ENCODE measurements at places on chromosomes 5 and 9. TPM values are rescaled to one million over a fixed set of nuclear protein-coding genes. Genes with fewer than 3 reads are reported as not detected.

GRCh38 chr9:133571391-133571890 lies 36.9 kb downstream of the ADAMTSL2 start:
- DNase-seq, result no peak
- no peaks in the 10 kb centered on the region for H3K4me1 ChIP-seq
- H3K4me3 ChIP-seq, result no peak overlapping the region
- H3K27ac ChIP-seq, result no peak overlapping the region
- no peaks in the 10 kb centered on the region for H3K36me3 ChIP-seq
- H3K27me3 ChIP-seq, result no peaks in the 10 kb centered on the region

The SLC2A8 gene
- total RNA-seq, result 141 TPM

DNA sequence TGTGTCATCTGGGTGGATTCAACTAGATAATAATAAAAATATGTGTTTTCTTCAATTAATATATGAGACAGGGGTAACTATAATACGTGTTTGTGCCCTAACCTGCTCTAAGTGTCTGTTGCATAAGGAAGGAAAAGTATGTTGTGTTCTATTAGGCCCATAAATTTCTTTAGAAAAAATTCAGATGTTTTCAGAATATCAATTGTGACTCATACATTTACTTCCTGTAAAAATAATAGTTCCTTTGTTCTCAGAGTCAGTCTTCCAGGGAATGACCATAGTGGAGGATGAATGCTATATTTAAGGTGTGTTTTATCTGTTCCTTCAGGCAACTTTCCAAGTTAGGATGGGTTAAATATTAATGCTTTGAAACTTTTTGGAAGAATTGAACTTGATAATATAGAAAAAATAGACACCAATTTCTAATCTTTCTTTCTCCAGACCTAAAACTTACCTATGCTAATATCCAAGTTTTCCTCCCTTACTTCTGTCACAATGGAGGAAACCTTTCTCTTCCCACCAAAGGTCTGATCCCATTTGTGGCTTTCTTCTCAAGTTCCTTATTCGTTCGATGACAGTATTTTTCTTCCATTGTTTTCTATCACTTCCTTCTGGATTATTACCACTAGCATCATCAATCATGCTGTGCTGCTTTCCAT lies 49.9 kb downstream of the ISL1 start:
- H3K36me3 ChIP-seq, result no peaks in the 10 kb centered on the region
- no peak overlapping the region for H3K27ac ChIP-seq
- DNase-seq, result no peak
- no peaks in the 10 kb centered on the region for H3K27me3 ChIP-seq
- peaks cover 7% of the 10 kb centered on the region for H3K4me1 ChIP-seq
- H3K4me3 ChIP-seq, result no peak overlapping the region

DNA sequence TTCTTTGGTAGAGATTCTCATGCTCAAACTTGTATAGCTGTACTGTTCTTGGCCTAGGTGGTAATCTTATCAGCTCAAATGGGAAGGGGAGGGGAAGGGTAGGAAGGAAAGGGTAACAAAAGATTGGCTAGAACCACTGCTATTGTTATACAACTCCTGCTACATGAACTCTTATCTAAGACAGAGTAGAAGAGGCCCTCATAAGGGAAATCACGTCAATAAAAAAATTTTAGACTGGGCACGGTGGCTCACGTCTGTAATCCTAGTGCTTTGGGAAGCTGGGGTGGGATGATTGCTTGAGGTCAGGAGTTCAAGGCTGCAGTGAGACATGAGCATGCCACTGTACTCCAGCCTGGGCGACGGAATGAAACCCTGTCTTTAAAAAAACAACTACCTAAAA lies 15.9 kb downstream of the STOM start:
- no peak overlapping the region for H3K27ac ChIP-seq
- no peaks in the 10 kb centered on the region for H3K4me1 ChIP-seq
- no peaks in the 10 kb centered on the region for H3K36me3 ChIP-seq
- no peaks in the 10 kb centered on the region for H3K27me3 ChIP-seq
- no peak overlapping the region for H3K4me3 ChIP-seq
- DNase-seq, result no peak

The MYOZ3 gene
- total RNA-seq, result not detected

- DNase-seq, result peak; percentile 98
- no peaks in the 10 kb centered on the region for H3K36me3 ChIP-seq
These were observed at the start of gene PURA for GRCh38 chr5:140113699-140114263. Gene PURA (plus strand): TSS chr5:140114109. CDS start chr5:140114182, 73 bp downstream.

The FYB1 gene
- 1.3 TPM for total RNA-seq

GRCh38 chr5:73137563-73138530 lies 17.5 kb downstream of the TMEM171 start:
- no peak for DNase-seq
- H3K4me3 ChIP-seq, result no peak overlapping the region
- H3K27ac ChIP-seq, result no peak overlapping the region
- no peaks in the 10 kb centered on the region for H3K27me3 ChIP-seq
- 0 out of 2 replicates have a peak, but pooled peaks cover 11% of the 10 kb centered on the region for H3K4me1 ChIP-seq

DNA sequence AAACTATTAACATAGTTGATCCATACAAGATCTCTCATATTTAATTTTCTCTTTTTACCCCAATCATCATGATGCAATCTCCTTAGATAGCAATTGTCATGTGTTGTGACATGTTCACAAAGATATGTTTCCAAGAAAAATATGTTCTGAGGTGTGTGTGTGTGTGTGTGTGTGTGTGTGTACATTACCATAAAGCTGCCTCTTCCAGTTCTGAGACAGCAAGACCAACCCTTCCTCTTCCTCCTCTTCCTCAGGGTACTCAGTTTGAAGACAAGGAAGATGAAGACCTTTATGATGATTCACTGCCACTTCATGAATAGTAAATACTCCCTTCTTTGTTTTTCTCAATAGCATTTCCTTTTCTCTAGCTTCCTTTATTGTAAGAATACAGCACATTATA lies 303.3 kb upstream of the PRDM9 start:
- no peak for DNase-seq
- H3K36me3 ChIP-seq, result no peaks in the 10 kb centered on the region
- no peak overlapping the region for H3K27ac ChIP-seq
- no peak overlapping the region for H3K4me3 ChIP-seq
- H3K4me1 ChIP-seq, result no peaks in the 10 kb centered on the region

DNA sequence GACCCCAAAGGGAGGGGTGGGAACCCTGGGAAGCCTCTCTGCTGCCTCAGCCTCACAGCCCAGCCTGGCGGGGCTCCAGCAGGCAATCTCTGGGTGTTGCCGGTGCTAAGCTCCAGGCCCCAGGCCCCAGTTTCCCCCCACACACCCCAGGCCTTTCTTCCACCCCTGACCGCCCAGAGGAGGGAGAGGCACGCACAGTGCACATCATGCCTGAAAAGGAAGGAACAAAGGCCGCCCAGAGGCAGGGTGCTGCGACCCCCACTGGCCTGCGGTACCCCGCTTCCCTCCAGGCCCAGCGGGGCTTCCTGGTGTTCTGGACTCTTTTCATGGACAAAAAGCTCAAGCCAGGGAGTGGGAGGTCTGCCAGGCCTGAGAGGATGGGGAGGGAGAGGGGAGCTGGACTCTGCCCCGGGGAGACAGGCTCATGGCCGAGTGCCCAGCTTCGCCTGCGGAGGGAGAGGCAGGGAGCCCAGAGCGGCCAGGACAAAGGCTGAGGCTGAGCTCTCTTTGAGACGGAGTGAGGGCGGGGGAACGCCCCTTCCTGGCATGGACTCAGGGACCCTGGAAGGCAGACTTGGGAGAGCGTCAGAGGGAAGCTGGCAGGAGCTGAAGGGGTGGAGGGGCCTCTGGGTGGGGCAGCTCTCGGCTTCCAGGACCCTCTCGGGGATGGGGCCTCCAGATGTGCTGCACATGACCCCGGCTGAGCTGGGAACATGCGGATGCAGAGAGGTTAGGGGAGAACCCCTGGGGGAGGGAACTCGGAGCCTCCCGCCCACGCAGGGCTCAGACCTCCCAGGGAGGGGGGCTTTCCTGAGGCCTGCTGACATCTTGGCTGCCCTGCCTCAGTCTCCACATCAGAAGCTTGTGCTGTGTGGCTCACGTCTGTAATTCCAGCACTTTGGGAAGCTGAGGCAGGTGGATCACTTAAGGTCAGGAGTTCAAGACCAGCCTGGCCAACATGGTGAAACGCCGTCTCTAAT lies 1.8 kb upstream of the ENTPD2 start:
- peaks cover 18% of the 10 kb centered on the region for H3K4me1 ChIP-seq
- no peaks in the 10 kb centered on the region for H3K27me3 ChIP-seq
- no peaks in the 10 kb centered on the region for H3K36me3 ChIP-seq
- no peak overlapping the region for H3K4me3 ChIP-seq
- DNase-seq, result no peak

The PTTG1 gene
- 157 TPM for total RNA-seq

DNA sequence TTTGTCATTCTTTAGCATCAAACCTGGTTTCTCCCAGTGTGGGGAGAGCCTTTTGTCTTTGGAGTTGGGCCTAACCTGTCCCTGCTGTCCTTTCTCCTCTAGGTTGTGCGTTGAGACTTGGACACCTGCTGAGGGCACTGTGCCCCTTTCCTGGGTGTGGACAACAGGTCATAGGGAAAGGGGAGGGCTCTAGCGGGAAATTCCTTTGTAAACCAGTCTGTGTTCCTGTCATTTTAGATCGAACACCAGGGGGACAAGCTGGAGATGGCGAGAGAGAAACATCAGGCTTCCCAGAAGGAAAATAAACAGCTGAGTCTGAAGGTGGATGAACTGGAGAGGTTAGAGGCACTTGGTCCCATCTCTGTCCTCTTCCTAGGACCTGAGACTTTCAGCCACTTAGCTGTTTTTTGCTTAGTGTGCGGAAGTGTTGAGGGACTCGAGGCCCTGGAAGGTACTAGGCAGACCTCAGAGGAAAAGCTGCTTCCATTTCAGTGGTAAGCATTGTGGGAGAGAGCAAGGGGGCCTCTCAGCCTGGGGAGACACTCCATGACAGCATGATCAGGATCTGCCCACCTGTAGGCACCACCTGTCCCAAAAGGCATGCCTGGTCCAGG lies 8.6 kb upstream of the GLE1 start:
- 0 out of 2 replicates have a peak, but pooled peaks cover 1% of the 10 kb centered on the region for H3K36me3 ChIP-seq
- no peak overlapping the region for H3K4me3 ChIP-seq
- peak; percentile 69 for DNase-seq

DNA sequence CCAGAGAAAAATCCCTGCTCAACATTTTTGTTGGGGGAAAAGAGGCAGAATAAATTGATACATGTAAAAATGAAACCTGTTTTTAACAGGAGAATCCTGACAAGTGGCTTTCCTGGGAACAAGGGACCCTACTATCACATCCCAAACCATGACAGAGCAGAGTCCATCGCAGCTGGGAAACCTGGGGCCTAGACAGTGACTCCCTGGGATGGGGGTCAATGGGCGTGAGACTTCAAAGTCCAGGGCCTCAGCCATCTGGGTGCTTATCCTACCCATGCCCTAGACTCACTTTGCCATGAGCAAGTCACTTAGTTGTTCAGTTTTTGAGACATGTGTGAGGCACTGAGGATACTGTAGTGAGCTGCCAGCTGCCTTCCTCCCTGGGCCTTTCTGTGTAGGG lies 5.7 kb downstream of the TCOF1 start:
- H3K4me1 ChIP-seq, result peaks cover 11% of the 10 kb centered on the region
- no peaks in the 10 kb centered on the region for H3K27me3 ChIP-seq
- H3K27ac ChIP-seq, result no peak overlapping the region
- H3K36me3 ChIP-seq, result peaks cover 7% of the 10 kb centered on the region

DNA sequence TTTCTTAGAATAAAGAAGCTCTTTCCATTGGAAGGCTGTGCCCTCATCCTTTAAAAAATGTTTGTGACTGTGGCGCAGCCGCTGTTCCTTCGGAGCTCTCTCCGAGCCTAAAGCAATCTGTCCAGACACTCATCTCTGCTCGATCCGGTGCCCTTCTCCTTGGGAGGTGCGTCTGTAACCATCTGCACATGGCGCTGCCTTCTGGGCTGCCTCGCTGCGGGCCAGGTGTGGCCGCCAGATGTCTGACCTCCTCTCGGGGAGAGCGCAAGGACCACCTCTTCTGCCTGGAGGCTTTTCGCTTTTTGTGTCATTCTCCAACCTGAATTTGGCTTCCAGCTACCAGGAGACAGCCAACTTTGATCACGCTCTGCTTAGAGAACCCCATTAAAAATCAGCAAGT lies 153.4 kb upstream of the PTCH1 start:
- no peaks in the 10 kb centered on the region for H3K27me3 ChIP-seq
- no peak overlapping the region for H3K27ac ChIP-seq
- no peak overlapping the region for H3K4me3 ChIP-seq

- peaks cover 20% of the 10 kb centered on the region for H3K4me1 ChIP-seq
- peak; percentile 60 for DNase-seq
- H3K27me3 ChIP-seq, result no peaks in the 10 kb centered on the region
- H3K27ac ChIP-seq, result peak overlapping the region; percentile 31
- no peaks in the 10 kb centered on the region for H3K36me3 ChIP-seq
These were observed 7.5 kb upstream of the PRLR start for GRCh38 chr5:35237580-35238376.

The PLAC8L1 gene
- not detected for total RNA-seq

- no peak overlapping the region for H3K27ac ChIP-seq
- H3K36me3 ChIP-seq, result peaks cover 1% of the 10 kb centered on the region
- H3K4me3 ChIP-seq, result no peak overlapping the region
- H3K27me3 ChIP-seq, result no peaks in the 10 kb centered on the region
- H3K4me1 ChIP-seq, result peaks cover 4% of the 10 kb centered on the region
These were observed 7.5 kb downstream of the IRF1 start for GRCh38 chr5:132483101-132483500.

The PCDHGC3 gene
- 1.3 TPM for total RNA-seq

DNA sequence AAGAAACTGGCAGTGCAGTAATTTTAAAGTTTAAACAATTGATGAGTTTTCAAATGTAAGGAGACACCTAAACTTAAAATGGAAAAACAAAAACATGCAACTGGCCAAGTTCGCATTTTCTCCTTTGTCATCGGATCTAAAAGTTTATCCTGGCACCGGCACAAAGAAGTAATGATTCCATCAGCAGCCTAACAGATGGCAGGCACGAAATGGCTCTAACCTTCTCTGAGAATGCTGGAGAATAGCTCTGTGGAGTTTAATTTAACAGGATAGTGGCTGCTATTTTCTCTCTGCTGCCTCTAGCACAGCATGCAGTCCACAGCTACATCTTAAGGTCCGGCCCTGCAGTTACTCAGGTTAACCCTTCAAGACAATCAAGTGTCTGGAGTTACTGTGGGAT lies 82.2 kb downstream of the PRELID2 start:
- no peak overlapping the region for H3K4me3 ChIP-seq
- DNase-seq, result no peak
- no peaks in the 10 kb centered on the region for H3K36me3 ChIP-seq
- no peaks in the 10 kb centered on the region for H3K27me3 ChIP-seq

- peaks cover 5% of the 10 kb centered on the region for H3K4me1 ChIP-seq
- peaks cover 1% of the 10 kb centered on the region for H3K36me3 ChIP-seq
- peak; percentile 65 for DNase-seq
- H3K4me3 ChIP-seq, result no peak overlapping the region
These were observed 68.8 kb downstream of the ELL2 start for GRCh38 chr5:95892784-95893354.

Measured in Caco-2 (cell line).